ENCODE measurements at places on chromosomes 11 and 22. TPM values are rescaled to one million over a fixed set of nuclear protein-coding genes. Genes with fewer than 3 reads are reported as not detected.

GRCh38 chr22:48227341-48228018, 1465.0 kb downstream of the TBC1D22A start:
- no peak for DNase-seq

The MS4A4A gene
- total RNA-seq = 61.3 TPM

- no peak for DNase-seq
Measured at GRCh38 chr22:36362932-36363331, 24.8 kb downstream of the MYH9 start.

The UBQLNL gene
- 1.7 TPM for total RNA-seq

DNA sequence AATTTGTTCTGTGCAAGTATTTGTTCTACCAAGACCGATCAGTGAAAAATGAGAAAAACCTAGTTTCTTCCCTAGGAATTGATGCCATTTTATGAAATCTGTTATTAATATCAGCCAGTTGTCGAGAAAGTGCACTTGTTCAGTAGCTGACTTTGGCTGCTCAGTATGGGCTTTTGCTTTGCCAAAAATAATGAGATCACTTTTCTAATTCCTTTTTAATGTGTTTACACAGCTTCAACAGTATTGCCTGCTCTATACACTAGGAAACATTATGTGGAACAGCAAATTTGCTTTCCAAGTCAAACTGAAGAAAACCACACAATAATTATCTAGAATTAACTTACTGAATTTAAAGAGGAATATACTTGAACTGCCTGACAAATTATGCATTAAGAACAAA, 34.4 kb downstream of the SCUBE2 start:
- no peak for DNase-seq

DNA sequence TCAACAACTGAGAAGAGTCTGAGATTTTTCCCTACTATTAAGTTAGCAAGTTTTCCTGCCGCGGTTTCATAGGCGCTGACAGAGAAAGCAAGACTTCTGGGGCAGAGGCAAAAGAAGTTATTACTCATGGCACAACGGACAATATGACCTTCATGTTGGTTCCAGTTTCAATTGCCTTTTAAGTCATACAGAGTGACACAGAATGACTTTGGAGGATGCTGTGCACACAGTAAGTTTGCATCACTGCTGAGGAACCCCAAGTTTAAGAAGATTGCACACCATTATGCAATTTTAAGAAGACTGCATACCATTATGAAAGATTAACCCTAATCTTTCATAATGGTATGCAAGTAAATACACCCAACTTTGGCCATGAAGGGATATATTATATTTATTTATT, 626.5 kb upstream of the CHORDC1 start:
- DNase-seq = no peak

DNA sequence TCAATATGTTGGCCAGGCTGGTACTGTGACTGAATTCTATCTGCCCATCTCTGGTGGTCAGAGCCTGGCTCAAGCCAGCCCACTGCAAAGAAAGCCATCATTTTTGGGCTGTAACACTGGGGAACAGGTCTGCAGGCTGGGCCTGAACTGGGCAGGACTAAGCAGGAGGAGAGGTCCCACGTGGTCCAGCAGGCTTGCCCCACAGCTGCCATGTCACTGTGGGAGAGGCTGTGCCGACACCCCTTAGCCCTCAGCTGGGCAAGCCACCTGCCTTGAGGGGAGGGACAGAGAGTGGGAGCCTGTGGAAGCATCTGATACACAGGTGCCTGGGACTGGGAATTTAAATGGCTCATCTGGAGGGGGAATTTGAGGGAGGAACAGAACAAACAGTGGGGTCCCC, 66.7 kb upstream of the CLTCL1 start:
- DNase-seq = no peak

The MYOD1 gene
- total RNA-seq = not detected

GRCh38 chr11:64000026-64000739, 13.9 kb downstream of the OTUB1 start:
- DNase-seq = no peak

DNA sequence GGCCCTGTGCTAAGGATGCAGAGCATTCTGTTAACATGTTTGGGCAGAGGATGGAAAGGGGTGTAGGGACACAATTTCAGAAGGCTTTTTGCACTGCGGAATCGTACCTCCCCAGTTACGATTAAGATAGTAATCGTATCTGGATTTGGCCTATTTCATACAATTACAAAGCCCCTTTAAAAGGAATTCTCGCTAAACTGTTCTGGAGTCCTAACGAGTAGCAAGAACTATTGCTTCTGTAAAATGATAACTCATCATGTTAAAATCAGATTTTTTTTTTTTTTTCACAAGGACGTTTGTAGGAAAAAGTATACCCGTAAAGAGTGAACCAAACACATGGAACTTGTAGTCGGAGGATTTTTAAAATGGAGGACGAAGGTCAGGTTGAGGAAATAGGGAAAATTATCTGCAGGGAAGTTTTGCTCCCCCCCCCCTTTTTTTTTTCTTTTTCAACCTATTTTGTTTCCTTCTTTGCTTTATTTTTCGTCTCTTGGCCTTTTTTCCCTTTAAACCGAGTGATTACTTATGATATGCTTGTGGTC, 934 bp downstream of the HSD17B12 start:
- DNase-seq = no peak

DNA sequence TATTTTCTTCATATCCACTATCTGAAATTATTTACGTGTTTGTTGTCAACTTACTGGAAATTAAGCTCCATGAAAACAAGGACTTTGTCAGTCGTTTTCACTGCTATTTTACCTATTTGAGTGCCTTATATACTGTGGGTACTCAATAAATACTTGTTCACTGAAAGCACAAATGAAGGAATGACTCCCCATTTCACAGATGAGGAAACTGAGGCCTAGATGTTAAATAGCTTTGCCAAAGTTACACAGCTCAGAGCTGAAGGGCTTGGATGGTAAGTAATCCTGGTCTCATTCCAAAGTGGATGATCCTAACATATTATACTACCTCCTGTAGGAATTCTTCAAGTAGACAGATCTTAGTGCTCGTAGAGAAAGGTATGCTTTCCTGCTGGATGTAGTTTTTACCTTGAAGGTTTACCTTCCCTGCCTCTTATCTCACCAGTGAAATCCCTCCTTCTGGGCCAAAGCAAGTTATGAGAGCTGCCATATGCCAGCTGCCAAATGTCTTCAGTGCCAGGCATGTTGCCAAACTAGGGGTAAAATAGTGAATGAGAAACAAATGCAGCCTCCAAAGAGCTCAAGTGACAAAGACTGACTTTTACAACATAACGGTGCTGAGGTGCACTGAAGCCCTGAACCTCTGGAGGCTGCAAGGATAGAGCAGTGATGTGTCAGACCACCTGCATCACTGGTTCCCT, 129.7 kb downstream of the TRIM44 start:
- no peak for DNase-seq

DNA sequence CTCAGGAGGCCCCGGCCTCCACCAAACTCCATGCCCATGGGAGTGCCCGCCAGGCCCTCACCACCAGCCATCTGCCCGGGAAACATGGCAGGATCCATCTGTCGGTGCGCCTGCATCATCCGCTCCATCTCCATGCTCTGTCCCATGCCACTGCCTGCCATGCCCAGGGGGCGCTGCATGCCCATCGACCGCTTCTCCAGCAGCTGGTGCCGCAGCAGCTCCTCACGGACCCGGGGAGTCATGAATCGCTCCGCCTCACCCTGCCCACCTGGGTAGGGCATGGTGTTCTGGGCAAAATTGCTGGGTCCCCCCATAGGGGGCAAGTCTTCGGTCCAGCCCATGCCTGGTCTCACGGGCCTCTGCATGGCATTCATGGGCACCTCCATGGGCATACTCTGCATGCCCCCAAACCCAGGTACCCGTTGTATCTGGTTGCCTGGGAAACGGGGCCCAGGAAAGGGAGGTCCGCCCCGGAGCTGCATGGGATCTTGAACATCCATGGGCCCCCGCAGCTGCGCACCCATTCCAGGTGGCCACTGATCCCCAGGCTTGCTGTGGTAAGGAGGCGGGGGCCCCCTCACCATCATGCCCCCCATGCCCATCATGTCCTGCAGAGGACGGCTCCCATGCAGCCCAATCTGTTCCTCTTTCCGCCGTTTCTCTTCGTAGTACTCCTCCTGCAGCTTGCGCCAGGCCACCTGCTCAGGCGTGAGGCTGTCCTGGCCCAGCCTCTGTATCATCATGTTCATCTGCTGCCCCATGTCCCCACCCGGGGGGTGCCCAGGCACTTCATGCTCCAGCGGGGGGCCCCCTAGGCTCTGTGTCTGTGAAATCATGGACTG, 18.0 kb downstream of the CXCR5 start:
- no peak for DNase-seq

DNA sequence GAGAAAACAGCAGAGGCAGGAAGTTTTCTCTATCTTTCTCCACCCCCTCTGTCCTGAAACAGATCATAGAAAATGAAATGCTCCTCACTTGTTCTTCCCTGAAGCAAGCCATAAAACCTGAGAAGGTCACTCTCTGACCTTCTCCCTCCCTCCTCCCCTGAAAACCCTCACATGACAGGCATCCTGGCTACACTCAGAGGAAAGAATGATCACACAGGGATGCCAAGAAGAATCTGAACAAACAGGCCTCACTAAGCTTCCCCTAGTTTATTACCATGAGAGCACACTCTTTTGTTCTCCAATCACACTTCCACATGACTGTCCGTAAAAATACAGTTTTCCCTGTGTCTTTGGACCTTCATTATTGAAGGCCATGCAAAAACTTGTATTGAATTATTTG, 300.1 kb downstream of the BUD13 start:
- DNase-seq = no peak

GRCh38 chr22:49617264-49617663, 210.4 kb downstream of the BRD1 start:
- no peak for DNase-seq

DNA sequence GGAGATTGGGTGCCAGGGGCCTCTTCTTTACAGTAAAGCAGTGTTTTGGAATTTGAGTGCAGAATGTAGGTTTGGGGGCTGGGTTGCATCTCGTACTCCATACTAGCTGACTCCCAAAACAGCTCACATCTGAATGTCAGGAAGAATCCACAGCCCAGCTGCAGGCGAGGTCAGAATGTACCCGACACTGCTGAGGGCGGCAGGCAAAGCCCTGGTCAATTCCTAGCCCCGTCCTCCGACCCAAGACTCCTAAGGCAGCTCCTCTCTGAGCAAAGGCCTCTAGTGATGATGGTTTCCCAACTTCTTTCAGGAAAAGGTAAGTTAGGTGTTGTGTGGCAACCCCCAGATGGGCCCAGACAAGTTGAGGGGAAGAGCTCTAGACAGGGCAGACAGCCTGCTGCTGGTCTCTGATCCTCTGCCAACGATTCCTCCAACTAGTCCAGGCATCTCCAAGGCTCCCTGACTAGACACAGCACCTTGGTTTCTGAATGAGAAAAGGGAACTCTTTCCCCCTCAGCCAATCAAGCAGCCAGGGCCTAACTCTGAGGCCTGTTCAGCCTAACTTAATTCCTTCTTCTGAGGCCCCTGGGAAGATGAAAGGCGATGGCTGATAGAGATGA, 8.6 kb downstream of the LARGE2 start:
- no peak for DNase-seq

The OR2AG2 gene
- total RNA-seq = not detected

DNA sequence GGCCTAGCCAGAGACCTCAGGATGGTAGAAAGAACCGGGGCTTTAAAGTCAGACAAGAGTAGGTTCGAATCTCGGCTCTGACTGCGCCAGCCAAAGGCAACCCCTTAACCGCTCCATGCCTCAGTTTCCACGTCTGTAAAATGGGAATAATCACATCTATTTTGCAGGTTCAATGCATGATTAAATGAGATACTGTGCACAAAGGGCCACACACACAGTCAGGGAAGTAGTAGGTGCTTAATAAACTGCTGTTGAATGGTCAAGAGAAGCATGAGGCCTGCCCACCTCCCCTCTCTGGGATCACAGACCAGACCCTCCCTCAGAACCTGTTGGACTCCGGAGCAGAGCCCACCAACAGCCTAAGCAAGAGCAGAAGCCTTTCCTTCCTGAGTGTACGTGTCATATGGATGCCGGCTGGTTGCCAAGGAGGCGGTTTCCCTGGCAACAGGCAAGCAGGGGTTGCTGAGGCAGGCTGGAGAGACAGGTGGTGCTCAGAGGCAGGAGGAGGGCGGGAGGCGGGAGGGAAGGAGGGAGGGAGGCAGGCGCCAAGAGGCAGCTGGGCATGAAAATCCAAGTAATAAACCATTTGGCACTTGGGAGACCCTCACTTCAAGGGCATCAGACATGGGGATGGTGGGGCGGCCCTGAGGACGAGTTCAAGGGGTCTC, 43.9 kb downstream of the NFAM1 start:
- DNase-seq = no peak
